NCI-H187 (cell line): ENCODE measurements at places on chromosomes 7 and 10.
A peak's percentile ranks its signal among the peaks of the same experiment; 100 is the strongest.

GRCh38 chr10:131548176-131548575 lies 236.7 kb upstream of the TCERG1L start:
- DNase-seq, result no peak

DNA sequence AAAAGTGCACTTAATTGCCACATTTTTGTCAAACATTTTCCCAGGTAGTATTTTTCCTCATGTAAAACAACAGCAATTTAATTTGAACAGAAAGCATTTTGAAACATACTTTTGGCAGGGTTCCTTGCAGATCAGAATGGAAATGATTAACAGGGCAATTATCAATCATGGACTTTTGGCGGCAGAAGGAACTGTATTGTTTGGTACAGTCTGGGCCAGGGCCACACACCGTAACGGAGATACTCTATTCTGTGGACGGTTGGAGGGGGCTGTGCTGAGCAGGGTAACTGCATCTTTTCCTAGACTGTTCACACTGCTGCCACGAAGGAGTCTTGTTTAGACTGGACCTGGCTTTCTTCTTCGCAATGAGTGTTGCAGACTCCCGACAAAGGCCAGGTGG lies 62.3 kb downstream of the EGFR start:
- no peak for DNase-seq

DNA sequence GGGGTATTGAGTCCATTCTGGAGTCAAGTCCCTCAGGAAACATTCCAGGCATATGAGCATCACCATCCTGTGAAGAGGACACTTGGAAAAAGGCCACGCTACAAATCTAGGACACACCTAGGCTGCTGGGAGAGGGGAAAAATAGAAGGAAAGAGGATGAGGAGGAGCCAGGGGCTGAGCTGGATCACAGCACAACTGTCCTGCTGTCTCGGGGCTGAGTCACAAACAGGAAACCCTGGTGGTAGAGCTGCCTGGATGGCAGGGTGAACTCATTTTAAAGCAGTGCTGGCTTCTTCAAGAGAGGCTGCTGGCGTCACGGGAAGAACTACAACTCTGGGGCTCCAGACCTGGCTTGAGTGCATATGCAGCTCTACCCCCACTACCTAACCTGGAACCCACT lies 151.5 kb downstream of the RNF216 start:
- DNase-seq, result no peak

DNA sequence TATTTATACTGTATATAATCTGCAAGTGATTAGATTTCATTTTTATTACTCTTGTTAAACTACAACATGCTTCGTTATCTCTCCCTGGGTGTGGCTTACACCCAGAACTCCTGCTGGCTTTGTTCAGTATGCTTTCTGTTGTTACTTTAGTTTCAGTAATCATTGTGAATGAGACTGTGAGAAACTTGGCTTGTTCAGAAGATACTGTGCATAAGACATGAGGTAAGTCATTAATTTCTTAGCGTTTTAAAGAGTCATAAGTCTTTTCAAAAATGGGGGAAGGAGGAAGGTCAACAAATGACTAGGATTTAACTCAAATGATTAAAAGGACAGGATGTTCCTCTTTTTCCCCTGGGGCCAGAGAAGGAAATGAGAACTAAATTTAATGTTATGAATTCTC lies 11.6 kb upstream of the ADD3 start:
- DNase-seq, result no peak

DNA sequence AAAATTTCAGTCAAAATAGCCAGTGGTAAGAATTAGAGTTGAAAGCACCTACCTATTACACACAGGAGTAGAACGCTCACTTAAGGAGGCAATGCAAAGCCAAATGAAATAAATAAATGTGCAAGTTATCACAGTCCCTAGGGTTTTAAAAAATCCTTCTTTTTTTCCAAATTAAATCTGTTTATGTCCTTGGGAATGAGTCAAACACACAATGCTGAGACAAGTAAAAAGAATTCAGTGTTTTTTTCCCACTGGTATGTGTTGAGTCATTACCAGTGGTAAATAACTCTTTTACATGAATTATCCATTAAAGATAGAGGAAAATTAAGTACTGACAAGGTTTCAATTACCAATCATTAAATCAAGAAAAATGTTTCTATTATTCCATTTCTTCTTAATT lies 438.6 kb downstream of the TNS3 start:
- no peak for DNase-seq

DNA sequence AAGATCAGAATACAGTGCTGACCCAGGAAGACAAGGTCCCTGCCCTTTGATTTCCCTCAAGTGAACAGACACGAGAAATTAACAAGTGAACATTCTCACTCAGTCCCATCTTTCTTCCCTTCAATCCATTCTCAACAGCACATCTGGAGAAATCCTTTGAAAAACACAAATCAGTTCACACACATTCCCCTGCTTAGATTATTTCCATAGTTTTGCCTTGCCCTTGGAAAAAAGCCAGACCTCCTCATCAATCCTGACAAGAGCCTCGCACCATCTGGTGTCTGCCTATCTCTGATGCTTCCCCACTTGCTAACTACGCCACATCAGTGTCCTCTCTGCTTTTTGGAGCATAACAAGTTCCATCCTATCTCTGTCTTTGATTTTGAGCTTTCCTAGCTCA lies 94.4 kb upstream of the KIAA1217 start:
- DNase-seq, result peak; percentile 50

DNA sequence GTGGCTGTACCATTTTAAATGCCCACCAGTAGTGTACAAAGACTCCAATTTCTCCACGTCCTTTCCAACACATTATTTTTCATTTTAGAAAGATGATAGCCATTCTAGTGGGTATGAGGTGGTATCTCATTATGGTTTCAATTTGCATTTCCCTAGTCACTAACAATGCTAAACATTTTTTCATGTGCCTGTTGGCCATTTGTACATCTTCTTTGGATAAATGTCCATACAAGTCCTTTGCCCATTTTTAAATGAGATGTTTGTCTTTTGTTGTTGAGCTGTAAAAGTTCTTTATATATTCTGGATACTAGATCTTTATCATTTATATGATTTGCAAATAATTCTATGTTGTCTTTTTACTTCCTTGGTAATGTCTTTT lies 18.9 kb upstream of the BPGM start:
- no peak for DNase-seq

DNA sequence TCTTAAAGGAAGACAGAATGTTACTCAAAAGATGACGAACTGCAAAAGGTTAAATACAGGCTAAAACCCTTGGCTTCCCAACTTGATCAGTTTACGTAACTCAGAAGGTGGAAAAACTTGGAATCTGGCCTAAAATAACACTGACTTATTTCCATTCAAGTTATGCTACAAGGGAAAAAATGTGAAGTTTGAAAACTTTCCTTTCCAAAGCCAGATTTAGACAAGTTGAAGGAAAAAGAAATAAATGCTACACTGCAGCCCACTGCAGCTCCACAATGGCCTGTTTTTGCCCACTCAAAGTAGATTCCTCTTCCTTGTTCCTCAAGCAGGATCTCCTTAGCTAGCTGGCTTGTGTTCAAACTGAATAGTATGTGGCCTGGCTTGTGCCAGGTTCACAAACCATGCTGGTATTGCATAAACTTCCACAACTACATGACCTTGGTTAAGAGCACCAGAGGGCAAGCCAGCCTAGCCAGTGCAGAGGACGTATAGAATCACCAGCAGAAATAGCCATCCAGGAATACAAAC lies 166.2 kb downstream of the CPEB3 start:
- DNase-seq, result no peak

GRCh38 chr10:122159141-122159970 lies 111.7 kb upstream of the BTBD16 start:
- no peak for DNase-seq

DNA sequence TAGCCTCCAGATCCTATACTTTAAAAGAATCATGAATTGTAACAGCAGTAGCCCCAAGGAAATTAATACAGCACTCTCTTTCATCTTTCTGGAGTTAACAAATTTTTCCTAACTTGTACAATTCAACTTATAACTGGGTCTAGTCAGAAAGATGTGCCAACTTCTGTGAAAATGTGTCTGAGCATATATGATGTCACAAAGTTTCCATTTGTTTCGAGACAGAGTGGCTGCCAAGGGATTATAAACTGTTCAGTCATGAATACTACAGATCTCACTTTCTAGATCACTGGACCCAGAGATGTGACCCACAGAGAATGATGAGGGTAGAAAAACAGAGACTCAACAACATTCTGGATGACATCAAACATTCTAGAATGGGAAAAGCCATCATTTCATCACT lies 249.2 kb upstream of the PHF14 start:
- no peak for DNase-seq

DNA sequence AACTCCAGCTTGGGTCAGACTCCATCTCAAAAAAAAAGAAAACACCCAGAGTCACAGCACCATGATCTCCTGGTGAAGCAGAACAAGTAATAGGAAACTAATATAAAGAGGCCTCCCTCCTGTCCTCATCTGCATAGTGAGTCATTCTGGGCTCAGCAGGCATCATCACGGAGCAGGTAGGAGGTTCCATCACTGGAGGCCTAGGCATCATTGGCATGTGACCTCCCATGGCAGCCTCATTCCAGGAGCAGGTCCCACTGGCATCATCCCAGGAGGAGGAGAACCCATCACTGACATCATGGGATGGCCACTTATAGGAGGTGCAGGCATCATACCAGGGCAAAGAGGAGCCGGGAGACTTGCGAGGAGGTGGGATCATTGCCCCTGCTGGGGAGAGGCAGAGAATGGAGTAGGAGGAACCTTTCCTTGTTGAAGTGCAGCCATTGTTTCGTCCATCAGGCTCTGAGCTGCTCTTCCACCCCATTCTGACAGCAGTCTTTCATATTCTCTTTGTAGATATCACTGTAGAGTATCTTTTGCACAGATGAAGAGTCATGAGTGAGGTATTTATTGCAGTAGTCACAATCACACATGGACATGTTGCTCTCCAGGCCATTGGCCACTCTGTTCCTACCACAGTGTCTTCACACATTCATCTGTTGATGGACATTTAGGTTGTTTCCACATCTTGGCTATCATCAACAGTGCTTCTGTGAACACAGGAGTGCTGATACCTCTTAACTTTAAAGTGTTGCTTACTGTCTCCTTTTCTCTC lies 73.8 kb downstream of the OSBPL3 start:
- DNase-seq, result no peak

- DNase-seq, result no peak
These were observed 615.2 kb downstream of the CCSER2 start for GRCh38 chr10:84943541-84943940.

- DNase-seq, result no peak
These were observed 152.2 kb downstream of the CRPPA start for GRCh38 chr7:16268821-16269768.
